ENCODE measurements at places on chromosomes 1 and 21.

- no peak for DNase-seq
Observed at GRCh38 chr1:212315907-212316306, 30.7 kb downstream of the PPP2R5A start.

GRCh38 chr1:40928699-40929098 lies 50.8 kb upstream of the CTPS1 start:
- DNase-seq, result no peak

GRCh38 chr1:41482001-41482765 lies 2.3 kb downstream of the EDN2 start:
- DNase-seq, result no peak

- no peak for DNase-seq
Observed at GRCh38 chr1:113252166-113252565, 138.1 kb upstream of the MAGI3 start.

GRCh38 chr1:192477630-192478029 lies 97.9 kb upstream of the RGS1 start:
- no peak for DNase-seq

DNA sequence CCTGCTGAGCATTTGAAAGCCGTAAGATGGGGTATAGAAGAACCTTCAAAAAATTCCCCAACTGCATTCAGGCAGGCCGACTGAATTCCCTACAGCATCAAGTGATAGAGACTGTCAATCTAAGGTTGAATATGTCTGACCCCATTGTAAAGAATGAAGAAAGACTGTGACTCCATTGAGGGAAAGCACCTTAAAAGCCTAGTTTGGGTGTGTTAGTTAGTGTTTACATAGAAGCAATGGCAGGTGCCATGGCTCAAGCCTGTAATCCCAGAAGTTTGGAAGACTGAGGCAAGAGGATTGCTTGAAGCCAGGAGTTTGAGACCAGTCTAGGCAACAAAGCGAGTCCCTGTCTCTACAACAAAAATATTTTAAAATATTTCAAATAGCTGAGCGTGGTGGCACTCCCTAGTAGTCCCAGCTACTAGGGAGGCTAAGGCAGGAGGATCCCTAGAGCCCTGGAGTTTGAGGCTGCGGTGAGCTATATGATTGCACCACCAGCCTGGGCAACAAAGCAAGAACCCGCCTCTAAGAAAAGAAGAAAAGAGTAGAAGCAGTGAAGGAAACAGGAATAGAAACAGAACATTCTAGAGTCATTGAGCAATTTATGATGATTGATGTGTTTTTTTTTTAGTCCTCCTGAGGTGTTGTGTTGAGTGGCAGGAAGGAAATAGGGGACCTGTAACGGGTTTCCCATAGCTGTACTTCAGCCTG lies 15.4 kb downstream of the POLR3GL start:
- no peak for DNase-seq

GRCh38 chr1:172144445-172145061 lies 275.9 kb upstream of the C1orf105 start:
- DNase-seq, result no peak

DNA sequence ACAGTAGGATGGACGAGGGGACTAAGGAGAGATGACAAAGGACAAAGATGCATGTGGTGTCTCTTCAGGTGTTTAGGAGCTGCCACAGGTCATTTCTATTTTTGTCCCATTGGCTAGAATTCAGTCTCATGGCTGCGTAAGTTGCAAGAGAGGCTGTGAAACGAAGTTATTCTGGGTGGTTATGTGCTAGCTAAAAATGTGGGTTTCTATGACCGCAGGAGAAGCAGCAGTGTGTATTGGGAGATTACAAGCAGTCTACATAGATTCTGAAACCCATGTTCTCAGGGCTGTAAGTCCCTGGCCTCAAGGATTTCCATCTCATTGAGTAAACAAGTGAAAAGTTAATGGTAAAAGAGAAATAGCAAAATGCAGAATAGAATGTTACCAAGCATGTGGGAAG lies 110.7 kb downstream of the SPATA46 start:
- DNase-seq, result no peak

- DNase-seq, result no peak
Observed at GRCh38 chr1:199377211-199377610, 650.3 kb upstream of the NR5A2 start.

DNA sequence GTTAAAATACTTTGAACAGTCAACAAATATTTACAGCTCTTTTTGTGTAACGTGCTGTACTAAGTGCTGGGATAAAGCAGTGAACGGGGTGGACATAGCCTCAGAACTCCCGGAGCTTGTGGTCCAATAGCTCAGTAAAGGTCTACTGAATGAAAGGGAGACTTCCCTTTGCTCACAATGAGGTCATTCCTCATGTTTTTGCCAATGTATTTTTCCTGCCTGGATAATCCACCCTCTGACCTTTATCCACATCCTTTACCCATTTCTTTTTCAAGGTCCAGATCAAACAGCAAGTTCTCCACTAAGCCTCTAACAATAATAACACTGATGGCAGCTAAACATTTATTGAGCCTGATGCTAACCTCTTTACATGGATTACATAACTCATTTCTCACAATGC lies 55.9 kb downstream of the LEPR start:
- no peak for DNase-seq

DNA sequence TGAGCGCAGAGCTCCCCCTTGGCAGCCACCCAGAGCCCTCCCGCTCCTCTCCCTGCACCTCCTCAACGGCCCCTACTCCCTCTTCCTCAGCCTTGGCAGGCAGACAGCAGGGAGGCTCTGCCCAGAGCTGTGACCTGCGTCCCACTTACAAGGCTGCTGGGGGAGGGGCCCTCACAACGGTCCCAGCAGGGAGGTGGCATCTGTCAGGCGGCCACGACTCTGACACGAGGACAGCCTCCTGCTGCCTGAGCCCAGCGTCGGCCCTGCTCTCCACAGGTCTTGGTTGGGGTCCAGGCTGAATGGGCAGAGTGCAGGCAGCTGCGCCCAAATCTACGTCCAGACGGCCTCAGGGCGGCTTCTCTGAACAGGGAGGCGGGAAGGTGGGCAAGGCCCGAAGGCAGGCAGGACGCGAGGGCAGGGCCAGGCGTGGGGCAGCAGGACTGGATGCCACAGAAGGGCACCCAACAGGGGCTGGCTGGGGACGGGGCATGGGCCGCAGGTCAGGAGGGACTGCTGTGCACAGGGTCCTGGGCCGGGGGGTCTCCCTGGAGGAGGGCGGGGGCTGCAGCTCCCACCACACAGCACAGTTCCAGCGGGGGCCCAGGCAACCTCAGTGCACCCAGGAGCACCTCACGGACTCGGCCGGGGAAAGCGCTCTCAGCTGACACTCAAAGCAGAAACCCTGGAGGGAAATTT lies 7.5 kb downstream of the SLC19A1 start:
- DNase-seq, result no peak

- no peak for DNase-seq
Observed at GRCh38 chr1:153190373-153190772, 12.9 kb upstream of the LELP1 start.

DNA sequence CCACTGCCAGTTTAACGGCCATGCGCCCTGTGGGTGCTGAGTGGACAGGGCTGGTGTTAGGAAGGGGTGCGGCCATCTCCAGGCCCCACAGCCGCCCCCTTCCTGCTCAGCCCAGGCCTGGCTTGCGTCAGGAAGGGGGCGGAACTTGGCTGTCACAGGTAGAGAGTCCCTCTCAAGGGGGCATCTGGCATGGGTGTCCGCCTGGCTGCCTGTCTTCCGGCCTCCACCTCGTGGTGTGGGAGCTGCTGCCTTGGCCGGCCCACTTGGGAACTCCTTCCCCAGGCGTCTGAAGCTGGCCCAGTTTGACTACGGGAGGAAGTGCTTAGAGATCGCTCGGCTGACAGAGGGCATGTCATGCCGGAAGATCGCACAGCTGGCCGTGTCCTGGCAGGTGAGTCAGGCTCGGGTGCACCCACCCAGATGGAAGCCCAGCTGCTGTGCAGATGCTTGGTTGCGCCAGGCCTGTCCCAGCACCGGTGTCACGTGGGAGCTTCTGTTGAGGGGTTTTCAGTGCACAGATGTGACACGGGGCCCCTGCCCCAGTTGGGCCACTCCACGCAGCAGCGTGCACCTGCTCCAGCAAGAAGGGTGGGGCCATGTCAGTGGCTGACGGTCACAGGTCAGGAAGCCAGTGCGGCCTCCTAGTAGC lies 9.1 kb upstream of the ATAD3B start:
- DNase-seq, result no peak

DNA sequence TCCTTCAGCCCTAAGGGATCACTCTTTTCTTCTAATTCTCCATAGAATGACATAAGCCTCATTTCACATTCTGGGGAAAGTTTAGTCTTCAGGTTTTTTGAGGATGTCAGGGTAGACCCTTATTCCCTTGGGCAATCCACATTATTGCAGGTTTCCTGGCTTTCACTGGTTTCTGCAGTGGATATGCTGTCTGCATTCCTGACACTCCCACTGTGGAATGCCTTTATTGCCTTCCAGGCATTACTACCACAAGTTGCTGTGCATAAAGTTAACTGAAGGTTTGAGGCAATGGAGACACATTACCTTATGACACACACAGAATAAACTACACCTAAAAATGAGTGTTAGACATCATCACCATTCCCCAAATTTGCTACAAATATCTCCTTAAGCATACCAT lies 12.7 kb downstream of the FASLG start:
- DNase-seq, result no peak

DNA sequence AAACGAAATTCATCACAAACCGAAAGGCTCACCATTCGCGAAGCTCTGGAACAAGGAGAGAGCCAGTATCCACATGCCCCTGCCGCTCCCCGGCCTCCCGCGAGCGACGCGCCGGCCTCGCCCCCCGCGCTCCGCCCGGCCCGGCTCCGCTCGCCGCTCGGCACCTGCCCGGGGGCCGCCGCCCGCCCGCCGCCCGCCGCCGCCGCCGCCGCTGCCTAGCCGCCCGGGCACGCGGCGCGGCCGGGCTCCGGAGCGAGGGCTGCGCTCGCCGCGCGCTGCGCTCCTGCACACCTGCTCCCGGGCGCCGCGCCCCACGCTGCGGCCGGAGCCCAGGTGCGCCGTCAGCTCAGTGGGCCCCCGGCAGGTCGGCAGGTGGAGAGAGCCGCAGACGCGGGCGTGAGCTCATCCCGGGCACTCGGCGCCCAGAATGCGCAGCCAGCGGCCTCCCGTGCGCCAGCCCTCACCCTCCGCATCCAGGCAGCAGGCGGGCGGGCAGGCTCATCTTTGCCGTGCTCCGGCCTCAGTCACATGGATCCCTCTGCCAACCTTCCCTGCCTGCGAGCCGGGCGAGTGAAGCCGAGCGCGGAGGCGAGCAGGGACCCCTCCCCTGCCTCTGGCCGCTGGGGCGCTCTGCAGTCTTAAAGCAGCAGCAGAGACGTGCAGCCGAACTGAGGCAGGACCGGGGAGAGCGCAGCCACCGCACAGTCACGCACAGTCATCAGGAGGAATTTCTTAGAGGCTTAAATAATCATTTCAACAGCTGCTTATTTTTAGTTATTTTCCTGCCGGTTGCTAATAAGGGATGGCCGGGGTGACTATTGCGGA lies at the start of gene DSCAM:
TSS of gene DSCAM (minus strand) at position 572 of the 825 bp plus-strand sequence. CDS start at position 75, 497 bp downstream.
- no peak for DNase-seq

GRCh38 chr21:43790010-43790524 lies 690 bp downstream of the RRP1 start:
- no peak for DNase-seq

DNA sequence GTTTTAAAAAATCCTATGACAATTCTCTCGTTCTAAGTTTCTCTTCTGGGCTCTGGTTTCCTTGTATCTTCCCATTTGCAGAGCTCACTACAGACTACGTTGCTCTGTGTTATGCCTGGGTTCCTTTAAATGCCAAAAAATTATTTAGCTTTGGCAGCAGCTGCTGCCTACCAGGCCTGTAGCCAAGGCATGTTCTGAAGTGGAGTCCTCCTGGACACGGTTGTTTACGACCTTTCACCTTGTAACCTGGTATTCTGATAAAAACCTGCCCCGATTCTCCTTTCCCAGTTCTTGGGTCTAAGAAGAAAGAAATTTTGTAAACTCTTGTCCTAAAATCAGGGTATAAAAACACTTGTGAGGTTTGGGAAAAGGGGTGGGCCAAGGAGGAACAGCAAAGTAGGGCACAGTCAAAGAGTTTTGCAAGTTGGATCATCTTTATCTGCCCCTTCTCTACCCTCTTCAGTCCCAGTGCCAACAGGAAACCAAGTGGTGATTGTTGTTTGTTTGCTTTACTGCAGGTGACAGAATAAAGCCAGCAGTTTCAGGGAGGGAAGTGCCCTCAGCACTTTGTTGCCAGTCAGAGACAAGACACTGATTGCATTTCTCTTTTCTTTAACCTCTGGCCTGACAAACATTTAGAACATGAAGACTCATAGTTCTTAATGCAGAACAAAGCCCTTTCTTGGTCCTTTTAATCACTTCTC lies 3.1 kb upstream of the TXNIP start:
- DNase-seq, result no peak

DNA sequence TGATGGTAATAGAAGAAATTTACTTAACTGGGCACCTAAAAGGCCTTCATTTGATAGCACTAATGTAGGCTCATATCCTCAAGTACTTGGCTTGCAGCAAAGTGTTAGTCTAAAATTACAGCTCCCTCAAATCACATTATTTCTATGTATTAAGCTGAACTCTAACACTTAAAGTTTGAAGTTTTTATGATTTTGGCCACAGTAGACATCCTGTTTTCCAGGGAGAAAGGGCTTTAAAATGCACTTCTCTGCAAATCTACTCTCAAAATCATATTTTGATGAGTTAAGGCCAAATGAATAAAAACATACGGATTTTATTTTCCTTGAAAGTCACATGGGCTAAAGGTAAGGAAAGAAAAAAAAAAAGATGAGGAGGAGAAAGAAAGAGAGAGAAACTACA lies 575.5 kb downstream of the PLPP3 start:
- DNase-seq, result no peak

DNA sequence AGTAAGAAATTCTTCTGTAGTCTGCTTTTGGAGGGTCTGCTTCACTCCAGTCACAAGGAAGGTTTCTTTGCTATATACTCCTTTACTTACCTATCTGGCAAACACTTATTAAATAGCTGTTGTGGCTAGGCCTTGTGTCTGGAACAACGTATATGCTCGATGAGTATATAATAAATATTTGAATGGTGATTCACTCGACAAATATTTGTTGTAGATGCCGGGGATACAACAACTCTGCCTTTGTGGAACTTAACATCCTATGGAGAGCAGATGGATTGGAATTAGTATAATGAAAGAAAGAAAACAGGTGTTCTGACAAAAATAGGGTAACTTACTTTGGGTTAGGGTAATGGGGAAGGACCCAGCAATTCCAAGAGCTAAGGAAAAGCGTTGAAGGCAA lies 31.1 kb downstream of the KPNA6 start:
- no peak for DNase-seq

- DNase-seq, result no peak
Observed at GRCh38 chr21:45854690-45855247, 126.8 kb upstream of the COL6A1 start.

All from activated naive CD4-positive, alpha-beta T cell (primary cell).